ENCODE measurements at places on chromosomes 11 and 22.

DNA sequence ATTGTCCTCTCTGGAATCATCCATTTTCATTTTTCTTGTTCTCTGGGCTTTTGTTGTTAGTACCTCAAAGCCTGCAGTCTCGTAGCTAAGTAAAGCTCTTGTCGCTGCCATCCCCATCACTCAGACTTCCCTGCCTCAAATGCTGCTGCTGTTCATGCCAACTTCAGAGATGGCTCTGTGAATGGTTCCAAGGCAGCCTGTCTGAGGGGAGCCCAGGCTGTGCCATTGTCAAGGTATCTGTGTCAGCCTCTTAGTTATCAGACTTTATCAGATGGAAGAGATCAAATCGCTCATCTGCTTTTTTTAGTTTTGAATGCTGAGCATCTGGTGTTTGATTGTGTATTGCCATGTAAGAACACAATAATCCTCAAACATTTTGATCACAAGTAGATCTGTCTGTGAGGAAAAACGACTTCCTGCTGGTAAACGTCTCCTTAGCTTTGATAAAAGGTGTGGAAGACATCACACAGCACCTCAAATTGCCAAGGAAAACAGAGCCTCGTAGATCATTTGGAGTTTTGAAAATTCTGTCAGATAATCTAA, 304.2 kb upstream of the ZC3H12C start:
- no peak for DNase-seq

- DNase-seq: peak; percentile 60
Observed at GRCh38 chr11:65791719-65792213, 4.9 kb downstream of the OVOL1 start.

DNA sequence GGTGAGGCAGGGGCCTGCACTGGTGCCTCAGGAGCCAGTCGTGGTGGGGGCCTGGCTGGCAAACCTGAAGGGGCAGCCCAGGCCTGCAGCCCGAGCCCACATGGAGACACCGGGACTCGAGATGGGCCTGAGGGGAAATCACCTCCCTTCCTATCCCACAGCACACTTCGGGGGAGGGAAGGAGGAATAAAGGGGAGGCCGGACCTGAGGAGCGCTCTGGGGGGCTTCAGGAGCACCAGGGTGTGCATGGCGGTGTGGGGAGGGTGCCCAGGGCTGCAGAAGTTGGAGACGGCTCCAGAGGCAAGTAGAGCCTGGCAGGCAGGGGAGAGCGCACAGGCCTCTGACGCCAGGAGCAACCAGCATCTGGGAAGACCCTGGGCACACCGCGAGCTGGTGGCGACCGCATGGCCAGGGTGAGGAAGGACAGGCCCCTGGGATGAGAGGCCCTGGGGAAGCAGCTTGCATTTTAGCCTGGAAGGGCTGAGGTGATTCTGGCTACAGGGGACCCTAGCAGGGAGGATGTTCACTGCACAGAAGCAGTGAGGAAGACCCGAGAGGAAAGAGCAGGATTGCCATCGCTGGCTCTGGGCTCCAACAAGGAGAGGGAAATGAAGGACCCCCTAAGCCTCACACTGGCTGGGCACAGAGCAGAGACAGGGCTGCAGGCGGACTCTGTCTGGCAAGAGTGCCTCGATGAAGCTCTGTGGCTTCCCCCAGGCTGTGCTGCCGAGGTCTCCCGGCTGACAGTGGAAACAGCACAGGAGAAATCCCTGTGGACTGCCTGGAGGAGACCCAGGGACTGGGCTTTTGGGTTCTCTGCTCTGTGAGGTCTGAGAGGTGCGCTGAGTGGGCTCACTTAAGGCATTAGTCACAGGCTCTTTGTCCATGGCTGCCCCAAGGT, 457.7 kb downstream of the BRD1 start:
- no peak for DNase-seq

DNA sequence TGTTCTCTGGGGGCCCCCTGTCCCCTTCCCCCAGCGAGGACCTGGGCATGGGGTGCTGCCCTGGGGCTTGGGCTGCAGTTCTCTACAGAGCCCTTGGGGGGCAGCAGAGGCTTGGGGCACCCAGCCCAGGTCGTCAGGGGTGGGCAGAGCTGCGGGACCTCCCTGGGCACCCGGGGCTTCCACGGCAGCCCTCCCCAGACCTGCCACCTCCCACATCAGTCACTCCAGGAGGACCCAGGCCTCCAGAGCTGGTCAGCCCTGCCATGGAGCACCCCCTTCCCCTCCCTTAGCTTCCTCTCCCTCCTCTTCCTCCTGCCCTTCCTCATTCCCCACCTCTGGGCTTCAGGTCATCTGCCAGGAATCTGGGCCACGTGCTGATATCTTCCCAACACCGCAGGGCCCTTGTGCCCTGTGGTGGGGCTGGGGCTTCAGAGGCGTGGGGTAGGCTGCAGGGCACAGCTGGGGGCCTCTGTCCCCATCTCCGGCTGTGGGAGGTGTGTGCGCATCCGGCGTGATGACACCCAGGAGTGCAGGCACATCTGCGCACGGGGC, 5.8 kb downstream of the TSPAN4 start:
- DNase-seq: peak; percentile 63

DNA sequence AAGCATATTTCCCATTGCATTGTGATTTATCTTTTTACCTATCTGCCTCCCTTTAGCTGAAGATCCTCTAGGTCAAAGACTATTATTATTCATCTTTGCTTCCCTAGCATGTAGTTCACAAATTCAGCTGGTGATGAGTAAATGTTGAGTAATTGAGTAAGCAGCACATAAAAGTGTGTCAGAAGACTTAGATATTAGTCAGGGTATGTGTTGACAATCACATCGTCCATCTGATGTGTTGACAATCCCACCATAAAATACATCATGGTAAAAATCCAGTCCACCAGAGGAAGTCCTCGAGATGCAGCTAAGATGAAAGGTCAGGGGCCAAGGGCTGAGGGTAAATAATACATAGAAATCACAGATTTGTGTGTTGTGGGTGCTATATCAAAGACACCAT, 22.9 kb upstream of the ABTB2 start:
- no peak for DNase-seq

GRCh38 chr11:85806016-85806415, 4.9 kb downstream of the SYTL2 start:
- no peak for DNase-seq

DNA sequence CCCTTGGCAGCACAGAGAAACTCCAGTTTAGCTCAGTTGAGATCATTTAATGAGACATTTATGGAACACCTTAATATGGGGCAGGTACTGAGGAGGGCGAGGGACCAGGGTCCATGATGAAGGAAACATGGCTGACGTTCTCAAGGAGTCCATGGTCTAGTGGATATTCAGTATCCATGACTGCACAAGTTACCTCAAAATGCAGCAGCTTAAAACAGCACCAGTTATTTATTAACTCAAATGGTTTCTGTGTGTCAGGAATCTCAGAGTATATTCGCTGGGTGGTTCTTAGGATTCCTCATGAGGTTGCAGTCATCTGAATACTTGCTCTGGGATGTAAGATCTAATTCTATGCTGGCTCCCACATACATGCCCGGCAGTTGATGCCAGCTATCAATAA, 346.8 kb downstream of the LARGE1 start:
- no peak for DNase-seq

GRCh38 chr11:73236205-73236765, 18.2 kb downstream of the P2RY2 start:
- DNase-seq: no peak

DNA sequence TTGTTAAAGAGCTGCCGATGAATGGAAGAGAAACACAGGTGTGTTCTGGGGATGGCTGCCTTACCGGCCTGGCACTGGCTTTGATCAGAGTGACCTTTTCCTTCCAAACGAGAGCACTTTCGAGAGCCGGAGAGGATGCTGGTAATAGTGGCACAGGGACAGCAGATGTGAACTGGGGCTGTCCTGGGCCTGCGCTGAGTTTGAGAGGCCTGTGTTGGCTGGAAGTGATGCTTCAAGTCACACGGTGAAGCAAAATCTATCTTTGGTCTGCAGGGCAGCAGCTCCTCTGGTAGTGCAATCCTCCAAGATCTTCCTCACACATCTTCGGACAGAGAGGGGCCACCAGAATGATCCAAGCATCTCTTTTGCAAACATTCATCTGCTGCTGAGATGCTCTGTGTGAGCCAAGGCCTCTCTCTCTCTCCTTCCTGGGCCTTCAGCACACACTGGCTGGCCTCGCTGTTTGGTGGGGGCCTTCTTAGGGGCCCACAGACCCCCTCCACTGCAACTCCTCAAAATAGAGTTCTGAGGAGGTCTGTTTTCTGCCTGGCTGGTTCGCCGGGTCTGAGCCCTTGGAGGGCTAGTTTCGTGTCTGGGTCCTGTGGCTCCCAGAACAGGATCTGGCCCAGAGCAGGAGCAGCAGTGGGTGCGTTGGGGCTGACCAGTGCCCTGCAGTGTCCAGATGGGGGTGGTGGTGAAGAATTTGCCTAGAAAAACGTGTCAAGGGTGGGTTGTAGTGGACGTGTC, 6.4 kb downstream of the MPPED1 start:
- no peak for DNase-seq

DNA sequence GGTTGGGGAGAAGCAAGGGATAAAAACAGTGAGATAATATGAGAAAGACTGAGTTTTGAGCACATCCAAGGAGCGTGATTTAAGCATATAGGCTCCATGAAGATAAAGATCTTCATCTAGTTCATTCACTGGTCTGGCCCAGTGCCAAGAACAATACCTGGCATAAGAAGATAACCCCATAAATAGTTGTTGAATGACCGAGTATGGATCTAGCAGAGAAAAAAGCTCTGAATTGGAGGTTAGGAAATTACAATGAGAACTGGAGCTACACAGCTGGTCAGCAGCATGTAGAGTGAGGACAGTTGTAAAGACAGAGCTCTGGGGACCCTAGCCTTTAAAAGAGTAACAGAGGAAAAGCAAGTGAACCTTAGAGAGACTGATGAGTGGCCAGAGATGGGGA, 33.0 kb upstream of the PAK1 start:
- no peak for DNase-seq

DNA sequence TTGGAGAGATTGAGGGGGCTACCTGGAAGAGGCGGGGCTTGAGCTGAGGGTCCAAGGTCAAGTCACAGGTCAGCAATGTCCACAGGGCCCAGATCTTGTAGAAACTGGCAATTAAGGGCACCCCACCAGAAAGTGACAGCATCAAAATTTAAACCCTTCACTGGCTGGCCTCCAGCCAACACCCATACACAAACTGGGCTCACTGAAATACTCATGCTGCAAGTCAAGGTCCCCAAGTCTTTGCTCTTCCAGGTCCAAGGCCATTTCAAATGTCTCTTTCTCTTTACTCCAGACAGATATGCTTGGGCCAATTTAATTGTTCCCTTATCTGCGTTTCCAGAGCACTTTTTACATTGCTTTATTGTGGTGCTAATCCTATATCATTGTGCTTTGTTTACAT, 36.4 kb downstream of the LMO2 start:
- no peak for DNase-seq

GRCh38 chr22:19241593-19241906, 50.0 kb downstream of the CLTCL1 start:
- no peak for DNase-seq

DNA sequence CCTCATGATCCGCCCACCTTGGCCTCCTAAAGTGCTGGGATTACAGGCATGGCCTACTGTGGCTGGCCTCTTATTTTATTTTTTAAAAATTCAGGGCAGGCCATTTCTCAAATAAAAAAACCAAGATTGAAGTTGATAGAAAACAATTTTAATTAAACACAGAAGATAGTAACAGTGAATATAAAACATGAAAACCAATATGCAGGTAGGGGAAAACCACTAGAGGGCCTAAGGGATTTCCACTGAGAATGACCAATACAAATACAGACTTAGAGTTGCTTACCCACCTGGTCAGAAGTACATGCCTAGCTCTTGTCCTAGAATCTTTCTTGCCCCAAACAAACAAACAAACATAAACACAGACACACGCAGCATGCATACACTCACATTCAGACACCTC, 1.7 kb upstream of the RTCB start:
- DNase-seq: no peak

DNA sequence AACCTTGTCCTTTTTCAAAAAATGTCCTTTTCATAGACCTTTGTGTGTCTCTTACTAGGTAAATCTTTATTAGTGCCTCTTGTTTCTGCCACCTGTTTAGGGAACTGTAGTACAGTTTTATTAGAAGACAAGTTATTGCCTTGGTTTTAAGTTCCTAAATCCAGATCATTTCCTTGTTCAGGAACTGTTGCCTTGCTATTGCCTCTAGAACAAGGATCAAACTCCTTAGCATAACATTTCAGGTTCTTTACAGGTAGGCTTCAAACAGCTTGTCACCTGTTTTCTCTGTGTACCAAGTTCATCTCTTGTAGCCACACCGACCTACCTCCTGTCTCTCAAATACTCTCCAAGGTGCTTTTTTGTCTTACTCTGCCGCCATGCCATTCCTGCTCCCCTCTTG, 75.2 kb downstream of the MTMR3 start:
- DNase-seq: no peak

DNA sequence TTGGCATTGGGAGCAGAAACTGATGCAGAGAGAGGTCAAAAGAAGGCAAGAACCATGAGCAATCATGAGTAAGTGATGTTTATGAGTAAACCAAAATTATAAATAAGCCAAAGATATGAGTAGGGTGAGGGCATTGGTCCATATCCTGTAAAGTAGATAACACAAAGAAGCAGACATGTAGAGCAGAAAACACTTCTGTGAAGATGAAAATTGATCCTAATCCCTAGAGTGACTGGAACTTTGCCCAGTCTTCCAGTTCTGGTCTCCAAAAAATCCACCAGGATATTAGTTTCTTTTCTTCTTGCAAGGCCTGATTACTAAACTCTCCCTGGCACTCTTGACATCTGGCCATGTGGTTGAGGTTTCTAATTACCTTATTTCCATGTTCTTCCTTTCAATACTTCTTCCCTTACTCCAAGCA, 13.7 kb upstream of the DRD2 start:
- no peak for DNase-seq

DNA sequence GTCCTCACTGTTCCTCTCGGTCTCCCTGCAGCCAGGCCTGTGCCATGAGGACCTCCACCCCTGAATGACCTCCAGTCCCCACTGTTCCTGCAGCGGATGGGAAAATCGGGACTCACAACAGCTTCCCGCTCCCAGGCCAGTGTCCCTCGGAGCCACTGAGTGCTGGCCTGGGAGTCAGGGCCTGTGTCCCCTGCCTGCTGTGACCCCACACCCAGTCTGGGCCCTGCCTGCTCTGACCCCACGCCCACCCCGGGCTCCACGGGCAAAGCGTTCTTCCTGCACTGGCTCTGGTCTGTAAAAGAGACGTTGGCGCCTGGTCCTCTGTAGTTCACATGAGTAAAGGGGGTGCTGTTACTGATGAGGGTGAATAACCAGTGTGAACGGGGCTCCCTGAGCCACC, 73.0 kb upstream of the SHISAL1 start:
- DNase-seq: no peak

GRCh38 chr22:38427940-38428339, 27.1 kb downstream of the KCNJ4 start:
- DNase-seq: no peak

GRCh38 chr11:93501856-93502255, 41.3 kb downstream of the SMCO4 start:
- no peak for DNase-seq

DNA sequence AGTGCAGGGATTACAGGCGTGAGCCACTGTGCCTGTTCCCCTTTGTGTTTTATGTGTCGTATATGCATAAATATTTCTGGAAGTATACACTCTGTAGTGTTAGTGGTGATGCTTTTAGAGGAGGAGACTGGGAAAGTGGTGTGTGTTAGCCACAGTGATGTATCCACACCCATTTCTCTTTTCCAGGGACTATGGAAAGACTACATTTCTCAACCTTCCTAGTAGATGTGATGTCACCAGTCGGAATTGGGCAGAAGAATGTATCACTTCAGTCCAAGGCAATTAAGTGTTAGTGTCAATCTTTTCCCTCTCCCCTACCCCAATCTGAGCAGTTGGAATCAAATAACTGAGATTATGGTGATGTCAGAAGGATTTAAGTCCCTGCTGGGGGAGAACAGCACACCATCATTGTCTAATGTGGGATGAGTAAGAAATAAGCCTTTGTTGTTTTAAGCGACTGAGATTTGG, 5.8 kb upstream of the ATG16L2 start:
- DNase-seq: no peak
